Suppressor macrophage (primary cell): ENCODE measurements at places on chromosomes 7 and 10.
A peak's percentile ranks its signal among the peaks of the same experiment; 100 is the strongest.

- DNase-seq: peak; percentile 71
Observed at GRCh38 chr7:2939193-2939885, 95.2 kb upstream of the GNA12 start.

DNA sequence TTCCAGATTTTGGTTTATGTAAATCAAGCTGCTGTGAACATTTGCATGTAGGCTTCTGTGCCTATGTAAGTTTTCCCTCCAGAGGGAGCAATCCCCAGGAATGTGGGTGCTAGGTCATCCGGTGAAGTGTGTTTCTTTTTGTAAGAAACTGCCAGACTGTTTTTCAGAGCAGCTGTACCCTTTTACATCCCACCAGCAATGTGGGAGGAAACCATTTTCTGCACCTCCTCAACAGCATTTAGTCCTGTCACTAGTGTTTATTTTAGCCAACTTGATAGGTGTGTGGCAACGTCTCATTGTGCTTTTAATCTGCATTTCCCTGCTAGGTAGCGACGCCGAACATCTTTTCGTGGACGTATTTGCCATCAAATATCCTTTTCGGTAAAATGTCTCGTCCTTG lies 395.7 kb upstream of the FOXK1 start:
- no peak for DNase-seq

- DNase-seq: no peak
Observed at GRCh38 chr7:8500286-8500685, 66.9 kb downstream of the NXPH1 start.

DNA sequence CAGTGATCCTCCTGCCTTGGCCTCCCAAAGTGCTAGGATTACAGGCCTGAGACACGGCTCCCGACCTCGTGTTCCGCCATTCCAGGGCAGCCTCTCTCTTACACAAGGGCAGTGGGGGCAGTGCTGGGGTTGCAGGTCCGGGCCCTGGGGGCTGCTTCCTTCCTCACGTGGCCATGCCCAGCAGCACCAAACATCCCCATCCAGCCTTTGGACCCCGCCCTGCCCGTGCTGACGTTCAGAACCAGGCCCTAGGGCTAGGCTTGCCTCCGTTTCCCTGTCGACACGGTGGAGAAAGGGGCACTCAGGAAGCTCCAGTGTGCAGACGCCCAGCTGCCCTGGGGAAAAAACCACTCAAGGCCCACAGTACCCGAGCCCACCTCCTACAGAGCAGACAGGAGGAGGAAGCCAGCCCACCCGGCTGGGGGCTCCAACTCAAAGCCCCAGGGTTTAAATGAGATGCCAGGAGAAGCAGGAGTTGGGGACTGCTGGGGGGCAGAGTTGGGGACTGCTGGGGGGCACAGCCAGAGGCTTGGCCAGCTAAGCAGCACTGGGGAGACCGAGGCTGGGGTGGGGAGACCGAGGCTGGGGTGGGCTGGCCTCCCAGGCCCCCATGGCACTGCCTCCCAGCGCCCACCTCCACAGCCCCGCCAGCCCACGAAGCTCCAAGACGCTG lies 35.9 kb downstream of the ADAP1 start:
- no peak for DNase-seq

- DNase-seq: no peak
Observed at GRCh38 chr10:110903280-110904278, 15.4 kb downstream of the BBIP1 start.
